ENCODE measurements at places on chromosomes 1 and 21.

GRCh38 chr1:189567890-189568289 lies 909.8 kb downstream of the BRINP3 start:
- no peak for DNase-seq

- no peak for DNase-seq
Measured at GRCh38 chr1:205171369-205171768, 40.1 kb downstream of the DSTYK start.

DNA sequence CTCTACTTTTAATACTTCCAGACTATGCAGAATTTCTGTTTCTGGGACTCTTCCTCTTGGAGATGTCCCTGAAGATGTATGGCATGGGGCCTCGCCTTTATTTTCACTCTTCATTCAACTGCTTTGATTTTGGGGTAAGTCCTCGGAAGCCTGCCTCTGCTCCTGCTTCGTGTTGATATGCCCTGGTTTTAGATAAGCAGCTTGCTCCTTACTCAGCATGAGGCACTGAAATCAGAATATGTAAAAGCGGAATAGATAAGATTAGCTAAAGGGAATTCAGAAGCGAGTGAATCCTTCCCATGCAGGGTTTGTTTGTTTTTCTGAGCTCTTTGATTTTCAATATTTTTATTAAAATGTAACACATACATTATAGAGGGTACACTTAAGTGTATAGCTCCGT lies 234.7 kb downstream of the CACNA1E start:
- DNase-seq = no peak

GRCh38 chr1:10497109-10497508 lies 22.4 kb downstream of the PEX14 start:
- DNase-seq = no peak

DNA sequence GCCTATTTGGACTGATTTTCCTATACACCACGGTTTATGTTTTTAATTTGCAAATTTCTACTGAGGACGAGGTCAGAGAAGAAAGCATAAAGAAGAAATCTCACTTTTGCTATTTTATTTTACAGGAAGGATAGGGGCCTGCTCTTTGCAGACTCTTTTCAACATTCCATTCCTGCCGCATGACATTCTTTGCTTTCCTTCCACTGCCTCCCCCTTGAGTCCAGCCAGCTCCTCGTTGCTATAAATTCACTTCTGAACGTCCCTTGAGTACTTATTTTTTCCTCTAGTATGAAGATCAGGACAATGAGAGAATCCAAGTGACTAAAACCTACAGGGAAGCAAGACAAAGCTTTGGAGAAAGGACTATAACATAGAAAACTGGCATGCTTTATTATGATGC lies 53.4 kb upstream of the PTGFR start:
- no peak for DNase-seq

GRCh38 chr21:42463861-42464515 lies 32.0 kb downstream of the RSPH1 start:
- DNase-seq = no peak

DNA sequence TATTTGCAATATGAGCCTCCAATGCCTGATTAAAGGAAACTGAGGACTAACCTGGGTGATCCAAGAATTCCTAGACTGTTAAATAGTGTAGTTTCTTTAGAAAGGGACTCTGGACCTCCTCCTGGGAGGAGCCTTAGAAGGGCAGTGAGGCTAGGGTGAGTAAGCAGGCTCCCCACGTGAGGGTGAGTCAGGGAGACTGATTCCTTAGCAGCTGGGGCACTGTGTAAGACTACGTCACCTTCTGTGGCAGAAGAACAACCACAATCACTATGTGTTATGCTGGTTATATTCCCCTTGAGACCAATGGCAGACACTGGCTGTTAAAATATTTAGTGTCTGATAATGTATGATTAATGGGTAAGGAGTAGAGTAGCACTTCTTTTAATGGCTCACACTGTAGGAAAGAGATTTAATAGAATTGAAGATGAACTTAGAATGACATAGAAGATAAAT lies 53.3 kb upstream of the SYT14 start:
- no peak for DNase-seq

DNA sequence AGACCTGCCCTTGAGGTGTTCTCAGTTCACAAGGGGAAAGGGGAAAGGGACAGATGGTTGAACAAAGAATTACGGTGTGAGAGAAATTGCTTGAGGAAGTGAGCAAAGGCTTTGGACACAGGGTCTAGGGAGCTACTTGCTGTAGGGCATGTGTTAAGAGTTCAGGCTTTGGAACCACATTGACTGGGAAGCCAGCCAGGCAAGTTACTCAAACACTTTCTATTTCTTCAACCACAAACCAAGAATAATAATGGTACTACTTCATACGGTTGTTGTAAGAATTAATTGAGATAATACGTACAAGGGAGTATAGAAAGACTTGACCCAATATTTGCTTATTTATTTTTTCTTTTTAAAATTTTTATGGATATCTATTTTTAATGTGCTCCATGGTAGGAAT lies 26.6 kb downstream of the AK4 start:
- peak; percentile 43 for DNase-seq

DNA sequence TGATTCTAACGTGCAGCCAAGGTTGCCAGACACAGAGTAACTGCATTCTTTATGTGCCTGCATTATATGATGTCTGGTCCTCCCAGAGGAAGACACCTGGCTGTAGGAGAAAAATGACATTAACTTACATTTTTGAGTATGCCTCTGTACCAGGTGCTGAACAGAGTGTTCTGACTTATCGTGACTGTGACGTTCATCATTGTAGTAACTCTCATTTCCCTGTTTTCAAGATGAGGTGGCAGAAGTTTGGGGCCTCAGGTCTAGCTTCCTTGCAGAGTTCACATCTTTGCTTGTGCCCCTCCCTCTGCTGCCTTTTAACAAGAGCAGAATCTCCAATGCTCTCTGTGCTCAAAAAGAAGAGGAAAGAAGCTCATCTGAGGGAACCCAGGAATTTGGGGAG lies 488.0 kb downstream of the AJAP1 start:
- no peak for DNase-seq

GRCh38 chr1:202186327-202186726 lies 7.3 kb upstream of the LGR6 start:
- DNase-seq = no peak

- peak; percentile 60 for DNase-seq
Measured at GRCh38 chr1:235417086-235417697, 50.0 kb downstream of the TBCE start.

DNA sequence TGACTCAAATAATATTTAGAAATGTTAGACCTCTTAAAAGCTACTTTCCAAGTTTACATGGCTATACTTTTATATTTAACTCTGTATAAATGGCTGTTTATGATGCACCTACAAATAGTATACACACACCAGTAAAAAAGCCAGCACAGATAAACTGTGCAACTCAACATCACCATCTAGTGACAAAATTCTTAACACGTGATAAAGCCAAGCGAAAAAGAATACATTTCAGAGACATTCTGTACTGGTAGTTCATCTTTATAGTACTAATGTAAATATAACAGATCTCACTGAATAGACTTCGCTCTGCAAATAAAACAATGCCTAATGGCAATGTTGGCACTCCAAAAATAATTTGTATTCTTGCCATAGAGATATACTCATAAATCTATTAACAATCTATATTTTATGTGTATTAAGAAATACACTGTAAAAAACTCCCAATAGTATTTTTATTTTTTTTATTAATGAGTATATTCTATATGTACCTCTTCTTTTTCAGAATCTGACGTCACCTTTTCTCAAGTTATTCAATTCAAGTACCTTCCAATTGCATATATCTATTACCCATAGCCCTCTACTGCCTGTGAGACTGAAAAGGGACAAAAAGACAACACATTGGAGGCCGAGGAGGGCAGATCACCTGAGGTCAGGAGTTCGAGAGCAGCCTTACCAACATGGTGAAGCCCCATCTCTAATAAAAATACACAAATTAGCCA lies 100.2 kb downstream of the DPYD start:
- DNase-seq = peak; percentile 12

DNA sequence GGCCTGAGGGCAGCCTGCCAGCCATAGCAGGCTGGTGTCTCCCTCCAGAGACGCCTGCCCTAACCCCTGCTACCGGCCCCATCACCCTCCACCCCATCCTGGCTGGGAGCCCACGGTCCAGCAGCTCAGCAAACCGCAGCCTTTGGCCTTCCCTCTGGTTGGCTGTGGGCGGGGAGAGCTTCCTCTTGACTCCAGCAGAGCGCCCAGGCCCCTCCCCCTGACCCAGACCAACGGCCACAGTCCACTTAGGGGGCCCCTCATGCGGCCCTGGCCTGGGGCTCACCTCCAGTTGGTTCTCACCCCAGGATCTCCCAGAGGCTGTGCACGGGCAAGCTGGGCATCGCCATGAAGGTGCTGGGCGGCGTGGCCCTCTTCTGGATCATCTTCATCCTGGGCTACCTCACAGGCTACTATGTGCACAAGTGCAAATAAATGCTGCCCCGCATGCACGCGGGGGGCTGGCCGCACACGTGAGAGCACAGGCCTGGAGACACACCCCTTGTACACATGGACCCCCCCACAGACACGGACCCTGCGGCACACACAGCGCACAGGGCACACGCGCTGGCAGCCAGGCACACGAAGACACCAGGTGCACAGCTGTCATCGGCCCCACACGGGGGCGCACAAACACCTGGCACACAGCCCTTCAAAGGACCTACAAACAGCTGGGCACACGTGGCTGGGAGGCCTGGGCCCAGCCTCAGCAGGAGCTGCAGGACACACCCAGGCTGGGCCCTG lies 3.1 kb downstream of the SMIM1 start:
- no peak for DNase-seq

- no peak for DNase-seq
Measured at GRCh38 chr1:2177541-2177940, 17.0 kb downstream of the FAAP20 start.

GRCh38 chr1:28927266-28927647 lies 12.9 kb downstream of the EPB41 start:
- no peak for DNase-seq

- no peak for DNase-seq
Measured at GRCh38 chr1:100628631-100629081, 90.7 kb downstream of the GPR88 start.

DNA sequence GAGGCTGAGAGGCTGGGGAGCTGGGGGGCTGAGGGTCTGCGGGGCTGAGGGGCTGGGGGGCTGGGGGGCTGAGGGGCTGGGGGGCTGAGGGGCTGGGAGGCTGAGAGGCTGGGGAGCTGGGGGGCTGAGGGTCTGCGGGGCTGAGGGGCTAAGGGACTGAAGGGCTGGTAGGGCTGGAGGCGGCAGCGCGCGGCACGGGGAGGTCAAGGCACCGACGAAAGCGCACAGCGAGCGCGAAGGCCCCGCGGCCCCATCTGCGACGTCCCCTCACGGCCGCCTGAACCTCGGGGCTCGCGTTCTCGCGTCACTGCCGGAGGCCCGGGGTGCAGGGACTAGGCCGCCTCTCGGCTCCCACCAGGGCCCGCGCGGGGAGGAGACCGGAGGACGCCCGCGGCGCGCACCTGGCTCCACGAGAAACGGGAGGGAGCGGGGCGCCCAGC lies 356 bp downstream of the INTS11 start:
- no peak for DNase-seq

DNA sequence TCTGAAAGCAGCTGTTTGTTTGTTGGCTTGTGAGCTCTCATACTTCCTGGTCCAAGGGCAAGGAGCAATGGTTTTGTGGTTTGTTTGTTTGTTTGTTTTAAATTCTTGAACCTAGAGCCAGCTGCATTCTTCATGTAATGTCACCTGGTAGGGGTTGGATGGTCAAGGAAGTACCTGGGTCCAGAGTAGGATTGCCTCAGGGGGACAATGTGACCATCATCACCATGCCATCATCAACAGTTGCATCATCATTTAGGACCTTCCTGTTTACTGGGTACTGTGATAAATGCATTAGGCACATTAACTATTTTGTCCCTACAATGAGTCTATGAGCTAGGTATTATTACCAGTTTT lies 14.7 kb upstream of the MYOG start:
- no peak for DNase-seq
